ENCODE measurements at places on chromosomes 1 and 21.

DNA sequence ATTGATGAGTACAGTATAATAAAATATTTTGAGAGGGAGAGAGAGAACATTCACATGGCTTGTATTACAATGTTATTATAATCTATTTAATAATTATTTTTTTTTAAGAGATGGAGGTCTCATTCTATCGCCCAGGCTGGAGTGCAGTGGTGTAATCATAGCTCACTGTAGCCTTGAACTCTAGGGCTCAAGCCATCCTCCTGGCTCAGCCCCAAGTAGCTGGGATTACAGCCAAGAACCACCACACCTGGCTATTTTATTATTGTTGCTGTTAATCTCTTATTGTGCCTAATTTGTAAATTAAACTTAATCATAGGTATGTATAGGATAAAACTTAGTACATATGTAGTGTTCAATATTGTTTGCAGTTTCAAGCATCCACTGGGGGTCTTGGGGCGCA, 57.8 kb downstream of the HS2ST1 start:
- DNase-seq: no peak

DNA sequence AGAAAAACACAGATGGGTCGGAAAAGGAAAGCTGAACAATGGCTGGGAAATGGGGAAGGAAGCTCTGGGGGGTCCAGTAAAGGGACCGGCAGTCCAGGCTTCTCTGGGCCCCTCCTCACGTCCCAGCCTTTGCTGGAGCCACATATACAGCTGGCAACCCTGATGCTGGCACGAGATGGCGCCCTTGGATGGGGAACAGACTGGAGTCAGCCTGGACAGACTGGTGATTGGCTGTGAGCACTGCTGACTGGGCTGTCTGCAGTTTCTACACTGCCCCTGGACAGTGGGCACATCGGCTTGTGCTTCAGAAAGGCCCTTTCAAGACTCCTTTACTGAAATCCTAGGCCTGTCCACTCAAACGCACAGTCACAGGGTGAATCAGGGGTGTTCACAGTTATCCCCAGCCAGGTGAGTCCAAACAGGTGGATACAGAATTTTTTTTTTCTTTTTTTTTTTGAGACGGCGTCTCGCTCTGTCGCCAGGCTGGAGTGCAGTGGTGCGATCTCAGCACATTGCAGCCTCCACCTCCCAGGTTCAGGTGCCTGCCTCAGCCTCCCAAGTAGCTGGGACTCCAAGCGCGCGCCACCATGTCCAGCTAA, 31.1 kb upstream of the ZBTB40 start:
- peak; percentile 61 for DNase-seq

GRCh38 chr1:167344615-167345385, 124.1 kb downstream of the POU2F1 start:
- DNase-seq: no peak

GRCh38 chr1:5613900-5614299, 378.3 kb downstream of the NPHP4 start:
- no peak for DNase-seq

- no peak for DNase-seq
Observed at GRCh38 chr1:104468282-104468681, 718.6 kb downstream of the AMY1C start.

- DNase-seq: no peak
Observed at GRCh38 chr1:183304440-183305107, 113.6 kb downstream of the NMNAT2 start.

GRCh38 chr1:13623021-13623637, 39.5 kb downstream of the PDPN start:
- no peak for DNase-seq

DNA sequence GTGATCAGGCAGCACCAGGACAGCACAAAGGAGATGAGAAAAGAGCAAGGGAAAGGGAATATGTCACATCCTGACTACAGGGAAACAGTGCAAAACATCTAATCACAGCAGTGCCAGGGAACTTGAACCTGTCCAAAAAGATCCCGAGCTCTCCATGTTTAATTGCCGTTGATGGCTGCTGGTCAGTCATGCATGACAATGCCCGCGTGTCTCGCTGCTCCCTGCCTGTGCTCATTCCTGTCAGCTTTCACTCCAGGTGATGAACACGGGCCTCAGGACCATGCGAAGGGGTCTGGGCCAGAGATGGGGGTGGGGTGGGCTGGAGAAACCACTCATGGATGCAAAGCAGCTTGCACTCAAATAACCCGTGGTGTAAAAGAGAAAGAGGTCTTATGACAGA, 287.0 kb downstream of the GPATCH2 start:
- DNase-seq: no peak

- DNase-seq: no peak
Observed at GRCh38 chr1:218660678-218661053, 315.5 kb downstream of the TGFB2 start.

- DNase-seq: peak; percentile 22
Observed at GRCh38 chr1:243482141-243483022, 226.5 kb downstream of the SDCCAG8 start.

- no peak for DNase-seq
Observed at GRCh38 chr1:16118706-16119105, 37.2 kb downstream of the EPHA2 start.

- DNase-seq: no peak
Observed at GRCh38 chr1:91791691-91792488, 94.1 kb downstream of the TGFBR3 start.

DNA sequence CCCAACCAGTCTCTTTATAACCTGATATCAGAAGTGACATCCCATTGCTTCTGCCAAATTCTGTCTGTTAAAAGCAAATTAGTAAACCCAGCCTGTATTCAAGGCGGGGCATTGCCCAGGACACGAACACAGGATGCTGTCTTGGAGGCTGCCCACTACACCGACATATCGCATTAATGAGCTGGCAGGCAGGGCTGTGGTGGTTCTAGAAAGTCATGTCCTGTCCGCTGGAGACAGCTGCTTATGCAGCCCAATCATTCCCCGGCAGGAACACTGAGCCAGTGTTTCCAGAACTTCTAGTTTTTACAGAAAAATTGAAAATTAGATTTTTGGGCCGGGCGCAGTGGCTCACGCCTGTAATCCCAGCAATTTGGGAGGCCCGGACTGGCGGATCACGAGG, 19.3 kb downstream of the C1orf167 start:
- no peak for DNase-seq
